ENCODE measurements at places on chromosomes 2 and 18. TPM values are rescaled to one million over a fixed set of nuclear protein-coding genes. Genes with fewer than 3 reads are reported as not detected.

GRCh38 chr2:56191617-56192016 is 7.8 kb downstream of the CCDC85A start:
- no peaks in the 10 kb centered on the region for H3K36me3 ChIP-seq
- H3K4me3 ChIP-seq = no peak overlapping the region
- no peak overlapping the region for H3K27ac ChIP-seq
- no peak for DNase-seq
- H3K27me3 ChIP-seq = peaks cover 16% of the 10 kb centered on the region

DNA sequence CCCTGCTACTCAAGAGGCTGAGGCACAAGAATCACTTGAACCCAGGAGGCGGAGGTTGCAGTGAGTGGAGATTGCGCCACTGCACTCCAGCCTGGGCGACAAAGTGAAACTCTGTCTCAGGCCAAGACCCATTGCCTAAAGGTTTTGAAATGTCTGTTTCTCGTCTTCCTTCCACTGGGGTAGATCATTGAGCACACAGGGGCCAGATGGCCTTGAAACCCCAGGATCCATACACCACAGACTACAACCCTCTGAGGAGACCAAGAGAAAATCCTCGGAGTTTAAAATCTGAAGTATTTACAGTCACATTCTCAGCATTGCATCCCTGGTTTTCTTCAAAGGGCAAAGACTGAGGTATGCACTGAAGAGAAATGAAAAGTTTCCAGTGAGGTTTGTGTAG is 7.1 kb upstream of the EPAS1 start:
- no peak overlapping the region for H3K27ac ChIP-seq
- no peaks in the 10 kb centered on the region for H3K27me3 ChIP-seq
- no peak for DNase-seq
- peaks cover 8% of the 10 kb centered on the region for H3K4me1 ChIP-seq
- no peaks in the 10 kb centered on the region for H3K36me3 ChIP-seq

DNA sequence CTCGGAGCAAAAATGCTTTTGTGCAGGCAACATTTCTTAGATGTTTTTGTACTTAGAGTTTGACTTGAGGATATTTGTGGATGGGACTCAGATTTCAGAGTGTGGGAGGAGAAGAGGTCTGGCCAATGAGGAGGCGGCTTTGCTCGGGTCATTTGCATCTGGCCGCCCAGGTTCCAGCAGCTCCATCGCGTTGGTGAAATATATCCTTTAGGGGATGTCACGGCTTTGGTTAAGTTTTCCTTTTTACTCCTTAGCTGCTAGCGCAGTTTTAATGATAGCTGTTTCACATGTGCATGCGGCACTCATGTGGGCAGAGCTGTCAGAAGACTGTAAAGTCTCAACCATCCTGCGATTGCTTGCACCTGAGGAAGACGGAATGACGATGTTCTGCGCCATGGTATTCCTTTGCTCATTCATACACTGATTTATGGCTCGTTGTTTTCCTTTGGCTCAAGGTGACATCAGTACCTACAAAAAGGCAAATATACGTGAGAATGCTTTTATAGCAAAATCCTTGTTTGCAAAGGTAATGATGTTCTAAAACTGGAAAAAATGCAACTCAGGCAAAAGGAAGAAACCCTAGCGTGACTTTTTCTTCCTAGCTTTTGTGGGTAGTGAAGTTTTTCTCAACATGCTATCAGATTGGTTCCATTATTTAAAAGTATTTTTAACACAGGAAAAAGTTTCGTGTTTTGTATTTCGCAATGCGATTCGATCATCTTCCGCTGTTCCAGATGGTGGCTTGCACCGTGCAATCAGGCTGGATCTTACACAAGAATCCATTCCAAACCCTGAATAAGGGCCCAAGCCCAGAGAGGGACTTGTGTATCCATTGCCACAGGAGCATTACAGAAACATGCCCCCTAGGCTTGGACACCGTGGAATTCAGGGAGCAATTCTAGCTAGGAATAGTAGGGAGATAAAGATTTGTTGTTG is 70.5 kb upstream of the ZNF516 start:
- peak overlapping the region; percentile 52 for H3K4me3 ChIP-seq
- peaks cover 26% of the 10 kb centered on the region for H3K27me3 ChIP-seq
- peaks cover 3% of the 10 kb centered on the region for H3K4me1 ChIP-seq
- peak overlapping the region; percentile 81 for H3K27ac ChIP-seq
- DNase-seq = peak; percentile 67

- DNase-seq = no peak
- H3K4me1 ChIP-seq = no peaks in the 10 kb centered on the region
- no peaks in the 10 kb centered on the region for H3K27me3 ChIP-seq
- peaks cover 86% of the 10 kb centered on the region for H3K36me3 ChIP-seq
- no peak overlapping the region for H3K27ac ChIP-seq
Measured at GRCh38 chr2:36854241-36854640, 112.1 kb downstream of the STRN start.

DNA sequence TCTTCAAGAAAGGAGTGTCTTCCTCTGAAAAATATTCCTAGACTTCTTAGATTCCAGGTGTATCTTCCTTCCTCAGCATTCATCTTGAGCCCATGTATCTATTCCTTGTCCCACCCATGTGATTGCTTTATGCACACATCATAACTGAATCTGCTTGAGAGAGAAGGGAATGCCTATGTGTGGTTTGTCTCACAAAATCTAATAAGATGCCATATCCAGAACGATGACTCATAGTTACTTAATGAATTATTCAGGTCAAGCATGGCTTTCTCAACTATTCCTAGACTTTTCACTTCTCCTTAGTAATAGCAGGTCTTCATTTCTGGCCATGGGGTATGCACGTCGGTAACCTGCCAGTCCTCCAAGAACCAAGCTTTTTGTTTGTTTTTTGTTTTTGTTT is 121.8 kb downstream of the SETBP1 start:
- peaks cover 45% of the 10 kb centered on the region for H3K4me1 ChIP-seq
- H3K36me3 ChIP-seq = no peaks in the 10 kb centered on the region
- DNase-seq = no peak
- peak overlapping the region; percentile 74 for H3K27ac ChIP-seq
- H3K27me3 ChIP-seq = no peaks in the 10 kb centered on the region
- H3K4me3 ChIP-seq = no peak overlapping the region

NRBP1 gene
- 52.5 TPM for total RNA-seq

DNA sequence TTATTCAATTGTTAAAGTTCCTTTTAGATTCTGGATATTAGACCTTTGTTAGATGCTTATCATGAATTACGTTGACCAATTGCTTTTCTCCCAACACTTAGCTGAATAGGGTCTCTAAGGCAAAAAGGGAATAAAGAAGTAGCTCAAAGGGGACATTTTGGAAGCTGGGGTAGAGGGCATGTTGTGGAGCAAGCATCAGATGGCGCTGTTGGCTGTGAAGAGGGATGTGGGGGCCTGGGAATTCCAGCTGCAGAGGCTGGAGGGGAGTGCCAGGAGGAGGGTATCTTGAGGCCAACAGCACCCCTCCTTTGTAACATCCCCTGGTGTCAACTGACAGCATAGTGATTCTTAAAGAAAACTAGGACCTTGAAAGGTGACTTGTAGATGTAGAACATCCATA is 198.2 kb downstream of the ADCYAP1 start:
- no peaks in the 10 kb centered on the region for H3K36me3 ChIP-seq
- no peaks in the 10 kb centered on the region for H3K4me1 ChIP-seq
- H3K4me3 ChIP-seq = no peak overlapping the region

- peaks cover 84% of the 10 kb centered on the region for H3K36me3 ChIP-seq
- peak overlapping the region; percentile 22 for H3K27ac ChIP-seq
- no peaks in the 10 kb centered on the region for H3K27me3 ChIP-seq
- H3K4me3 ChIP-seq = no peak overlapping the region
Measured at GRCh38 chr2:37243435-37243834, 12.0 kb downstream of the NDUFAF7 start.

ASXL3 gene
- total RNA-seq = 6.7 TPM

GRCh38 chr18:65876310-65876709 is 125.5 kb downstream of the CDH7 start:
- no peaks in the 10 kb centered on the region for H3K4me1 ChIP-seq
- no peak overlapping the region for H3K27ac ChIP-seq
- H3K4me3 ChIP-seq = no peak overlapping the region
- no peaks in the 10 kb centered on the region for H3K27me3 ChIP-seq

DNA sequence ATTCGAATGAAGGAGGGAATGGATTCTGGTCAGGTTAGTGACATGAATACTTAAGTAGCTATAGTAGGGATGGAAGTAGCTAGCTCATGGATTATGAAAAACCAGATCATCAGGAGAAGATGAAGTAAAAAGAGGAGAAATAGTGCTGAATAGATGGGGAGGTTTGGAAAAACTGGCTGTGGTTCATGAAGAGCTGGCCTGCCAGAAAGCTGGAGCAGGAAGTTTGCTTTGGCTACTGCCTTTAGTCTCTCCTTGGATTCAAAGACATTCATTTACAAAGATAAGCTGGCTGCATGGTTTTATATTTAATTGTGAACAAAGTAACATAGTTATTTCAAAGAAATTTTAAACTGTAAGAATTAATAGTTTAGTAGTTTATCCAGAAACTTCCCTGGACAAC is 567.0 kb downstream of the RIT2 start:
- no peaks in the 10 kb centered on the region for H3K36me3 ChIP-seq
- H3K4me3 ChIP-seq = no peak overlapping the region
- no peak overlapping the region for H3K27ac ChIP-seq

ZNF514 gene
- 15.1 TPM for total RNA-seq

- DNase-seq = no peak
- no peaks in the 10 kb centered on the region for H3K36me3 ChIP-seq
- H3K4me3 ChIP-seq = no peak overlapping the region
- H3K27me3 ChIP-seq = no peaks in the 10 kb centered on the region
Measured at GRCh38 chr2:174979996-174980395, 25.2 kb downstream of the CHN1 start.

DNA sequence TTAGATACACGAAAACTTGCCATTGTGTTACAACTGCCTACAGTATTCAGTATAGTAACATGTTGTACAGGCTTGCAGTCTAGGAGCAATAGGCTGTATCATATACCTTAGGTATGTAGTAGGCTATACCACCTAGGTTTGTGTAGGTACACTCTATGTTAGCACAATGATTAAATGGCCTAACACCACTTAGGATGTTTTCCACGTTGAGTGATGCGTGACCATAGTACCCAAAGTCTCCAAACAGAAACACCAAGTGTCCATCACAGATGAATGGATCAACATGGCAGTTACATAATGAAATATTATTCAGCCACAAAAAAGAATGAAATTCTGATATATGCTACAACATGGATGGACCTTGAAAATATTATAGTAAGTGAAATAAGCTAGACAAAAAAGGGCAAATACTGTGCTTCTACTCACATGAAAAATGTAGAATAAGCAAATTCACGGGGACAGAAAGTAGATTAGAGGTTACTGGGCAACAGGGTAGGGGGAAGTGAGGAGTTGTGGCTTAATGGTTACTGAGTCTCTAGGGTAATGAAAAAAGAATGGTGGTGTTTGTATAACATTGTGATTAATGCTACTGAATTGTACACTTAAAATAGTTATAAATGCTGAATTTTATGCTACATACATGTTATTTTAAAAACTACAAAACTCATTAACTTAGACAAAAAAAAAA is 62.6 kb downstream of the TMEM131 start:
- peaks cover 84% of the 10 kb centered on the region for H3K4me1 ChIP-seq
- H3K27ac ChIP-seq = no peak overlapping the region
- no peak for DNase-seq
- H3K4me3 ChIP-seq = no peak overlapping the region
- no peaks in the 10 kb centered on the region for H3K27me3 ChIP-seq
- H3K36me3 ChIP-seq = no peaks in the 10 kb centered on the region

- H3K27me3 ChIP-seq = no peaks in the 10 kb centered on the region
- H3K36me3 ChIP-seq = peaks cover 31% of the 10 kb centered on the region
- no peak for DNase-seq
- no peak overlapping the region for H3K4me3 ChIP-seq
- no peak overlapping the region for H3K27ac ChIP-seq
Measured at GRCh38 chr2:210009126-210009525, 6.7 kb downstream of the RPE start.

RNU2-63P gene
- total RNA-seq = not detected

DNA sequence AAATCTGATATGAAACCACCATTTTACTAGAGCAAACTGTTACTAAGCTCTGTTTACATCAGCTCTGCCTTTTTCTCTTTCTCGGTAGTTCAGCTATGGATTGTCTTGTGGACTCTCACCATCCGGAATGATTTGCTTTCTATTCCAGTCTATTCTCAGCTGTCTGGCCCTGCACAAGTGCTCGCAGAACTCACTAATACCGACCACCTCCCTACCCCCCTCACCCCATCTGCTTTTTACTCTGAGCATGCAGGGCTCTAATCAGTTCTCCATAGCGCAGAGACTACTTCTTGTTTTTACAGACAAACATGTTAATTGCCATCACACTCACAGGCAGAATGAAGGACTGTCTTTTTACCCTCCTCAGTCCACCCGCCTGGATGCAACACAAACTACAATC is 180.7 kb upstream of the POU3F3 start:
- H3K4me3 ChIP-seq = no peak overlapping the region
- no peaks in the 10 kb centered on the region for H3K36me3 ChIP-seq
- H3K4me1 ChIP-seq = no peaks in the 10 kb centered on the region
- H3K27me3 ChIP-seq = peaks cover 6% of the 10 kb centered on the region
- no peak overlapping the region for H3K27ac ChIP-seq

ARHGEF4 gene
- 5.3 TPM for total RNA-seq

- H3K4me1 ChIP-seq = no peaks in the 10 kb centered on the region
- no peaks in the 10 kb centered on the region for H3K36me3 ChIP-seq
- peaks cover 57% of the 10 kb centered on the region for H3K27me3 ChIP-seq
- no peak overlapping the region for H3K4me3 ChIP-seq
Measured at GRCh38 chr2:239874636-239875356, 150.3 kb downstream of the NDUFA10 start.

GRCh38 chr2:71935262-71935848 is 212.3 kb downstream of the CYP26B1 start:
- H3K36me3 ChIP-seq = no peaks in the 10 kb centered on the region
- peaks cover 8% of the 10 kb centered on the region for H3K4me1 ChIP-seq

GRCh38 chr2:133836691-133837345 is 268.6 kb upstream of the NCKAP5 start:
- DNase-seq = no peak
- no peak overlapping the region for H3K27ac ChIP-seq
- H3K36me3 ChIP-seq = no peaks in the 10 kb centered on the region
- no peaks in the 10 kb centered on the region for H3K27me3 ChIP-seq

LIMS4 gene
- 2.1 TPM for total RNA-seq

Data from left ventricle myocardium inferior (tissue), 1 donor.